ENCODE measurements at places on chromosomes 1 and 21. TPM values are rescaled to one million over a fixed set of nuclear protein-coding genes. Genes with fewer than 3 reads are reported as not detected.

GRCh38 chr1:16076031-16076864 lies 2.8 kb upstream of the FAM131C start:
- DNase-seq: no peak
- H3K27ac ChIP-seq: no peak overlapping the region
- H3K36me3 ChIP-seq: no peaks in the 10 kb centered on the region
- peaks cover 16% of the 10 kb centered on the region for H3K27me3 ChIP-seq

DNA sequence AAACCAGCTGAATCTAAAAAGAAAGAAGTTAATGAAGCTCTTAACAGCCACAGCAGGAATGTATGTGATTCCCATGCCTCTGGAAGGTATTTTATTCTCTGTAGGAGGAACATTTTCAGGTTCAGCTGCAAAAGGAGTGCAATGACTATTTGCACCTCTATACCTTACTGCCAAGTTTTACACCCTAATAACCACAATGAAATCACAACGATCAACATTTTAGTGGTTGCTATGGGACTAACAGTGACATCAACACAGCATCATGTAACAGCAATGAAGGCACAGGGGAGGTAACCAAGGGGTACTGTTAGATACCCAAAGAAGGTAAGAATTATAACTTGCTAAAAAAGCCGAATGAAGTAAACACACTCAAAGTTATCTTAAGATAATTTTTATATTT lies 116.3 kb upstream of the HP1BP3 start:
- no peak overlapping the region for H3K4me3 ChIP-seq
- H3K4me1 ChIP-seq: no peaks in the 10 kb centered on the region

DNA sequence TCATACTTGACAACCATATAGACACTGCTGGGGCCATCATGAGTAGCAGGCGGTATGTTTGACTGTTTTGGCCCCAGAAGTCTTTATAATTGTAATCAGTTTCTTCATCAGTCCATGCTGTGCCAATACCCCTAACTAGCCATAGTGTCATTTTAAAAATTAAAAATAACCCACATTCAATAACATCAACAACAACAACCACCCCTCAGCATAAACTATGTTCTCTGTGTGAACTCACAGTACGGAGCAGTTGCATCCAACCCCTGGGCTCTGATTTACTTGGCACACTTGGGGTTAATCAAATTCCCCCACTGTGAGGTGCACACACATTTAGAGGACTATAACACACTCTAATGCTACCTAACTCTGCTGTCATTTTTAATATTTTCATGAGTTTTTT lies 553.7 kb downstream of the USP25 start:
- no peak overlapping the region for H3K27ac ChIP-seq
- DNase-seq: no peak
- no peaks in the 10 kb centered on the region for H3K36me3 ChIP-seq
- no peaks in the 10 kb centered on the region for H3K27me3 ChIP-seq

DNA sequence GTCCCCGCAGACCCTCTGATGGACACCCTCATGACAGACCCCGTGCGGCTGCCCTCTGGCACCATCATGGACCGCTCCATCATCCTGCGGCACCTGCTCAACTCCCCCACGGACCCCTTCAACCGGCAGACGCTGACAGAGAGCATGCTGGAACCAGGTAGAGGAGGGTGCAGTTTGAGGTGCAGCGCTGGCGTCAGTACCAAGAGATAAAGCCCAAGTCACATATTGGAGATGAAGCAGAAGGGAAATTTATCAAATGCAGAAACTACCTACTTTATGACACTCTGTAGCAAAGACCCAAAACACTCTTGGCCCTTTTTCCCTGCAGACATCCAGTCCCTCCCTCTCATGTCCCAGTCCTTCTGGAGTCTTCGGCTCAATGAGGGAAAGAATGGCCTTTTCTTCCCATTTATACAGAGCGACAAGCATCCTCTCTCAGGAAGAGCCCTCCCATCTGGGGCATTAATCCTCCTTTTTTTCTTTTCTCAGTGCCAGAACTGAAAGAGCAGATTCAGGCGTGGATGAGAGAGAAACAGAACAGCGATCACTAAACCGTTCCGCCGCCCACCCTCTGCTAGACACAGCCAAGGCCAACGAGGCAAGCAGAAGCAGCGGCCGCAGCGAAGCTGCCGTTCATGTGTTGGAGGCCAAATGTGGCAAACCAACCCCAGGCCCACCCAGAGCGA lies 30.8 kb upstream of the KIF1B start:
- no peak overlapping the region for H3K27ac ChIP-seq
- peaks cover 18% of the 10 kb centered on the region for H3K36me3 ChIP-seq
- no peak overlapping the region for H3K4me3 ChIP-seq

Gene DR1
- 84.3 TPM for total RNA-seq

Gene AMPD1
- total RNA-seq: not detected

Gene DPT
- total RNA-seq: not detected

Gene UTS2
- total RNA-seq: 3.9 TPM

GRCh38 chr1:94111879-94112278 lies 9.1 kb downstream of the ABCA4 start:
- H3K36me3 ChIP-seq: no peaks in the 10 kb centered on the region
- DNase-seq: no peak
- H3K4me1 ChIP-seq: no peaks in the 10 kb centered on the region
- H3K4me3 ChIP-seq: no peak overlapping the region
- no peak overlapping the region for H3K27ac ChIP-seq
- peaks cover under 1% of the 10 kb centered on the region for H3K27me3 ChIP-seq

DNA sequence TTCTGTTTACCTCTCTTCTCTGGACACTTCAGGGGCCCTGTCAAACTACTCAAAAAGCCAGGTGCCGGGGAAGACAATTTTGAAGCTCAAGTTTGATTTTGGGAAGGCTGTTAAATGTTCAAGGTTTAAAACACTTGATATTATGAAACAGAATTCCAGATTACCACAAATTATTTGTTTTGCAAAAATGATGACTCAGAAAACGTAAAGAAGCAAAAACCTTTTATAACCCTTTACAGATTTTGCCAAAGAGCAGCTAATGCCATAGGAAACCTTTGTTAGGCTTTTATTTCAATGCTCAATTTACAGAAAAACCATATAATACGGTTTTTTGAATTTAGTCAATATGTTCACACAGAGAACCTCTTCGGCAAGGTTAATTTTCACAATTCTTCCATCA lies 593.4 kb upstream of the ZP4 start:
- no peaks in the 10 kb centered on the region for H3K27me3 ChIP-seq
- no peak overlapping the region for H3K4me3 ChIP-seq
- no peak for DNase-seq
- H3K4me1 ChIP-seq: no peaks in the 10 kb centered on the region
- H3K36me3 ChIP-seq: no peaks in the 10 kb centered on the region
- no peak overlapping the region for H3K27ac ChIP-seq

DNA sequence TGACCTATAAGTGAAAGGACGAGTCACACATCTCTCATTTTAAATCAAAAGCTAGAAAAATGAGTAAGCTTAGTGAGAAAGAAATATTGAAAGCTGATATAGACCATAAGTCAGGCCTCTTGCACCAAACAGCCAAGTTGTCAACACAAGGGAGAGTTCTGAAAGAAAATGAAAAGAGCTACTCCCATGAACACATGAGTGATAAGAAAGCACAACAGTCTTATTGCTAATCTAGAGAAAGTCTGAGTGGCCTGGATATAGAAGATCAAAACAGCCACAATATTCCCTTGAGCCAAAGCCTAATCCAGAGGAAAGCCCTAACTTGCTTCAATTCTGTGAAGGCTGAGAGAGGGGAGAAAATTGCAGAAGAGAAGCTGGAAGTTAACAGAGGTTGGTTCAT lies 175.0 kb downstream of the SMYD3 start:
- no peaks in the 10 kb centered on the region for H3K4me1 ChIP-seq
- no peak for DNase-seq
- H3K36me3 ChIP-seq: peaks cover 2% of the 10 kb centered on the region
- no peak overlapping the region for H3K4me3 ChIP-seq
- no peaks in the 10 kb centered on the region for H3K27me3 ChIP-seq

GRCh38 chr1:221200464-221200863 lies 321.2 kb downstream of the HLX start:
- H3K4me1 ChIP-seq: no peaks in the 10 kb centered on the region
- no peak overlapping the region for H3K4me3 ChIP-seq
- H3K36me3 ChIP-seq: no peaks in the 10 kb centered on the region
- no peaks in the 10 kb centered on the region for H3K27me3 ChIP-seq
- no peak overlapping the region for H3K27ac ChIP-seq

Gene ZNF648
- total RNA-seq: not detected

DNA sequence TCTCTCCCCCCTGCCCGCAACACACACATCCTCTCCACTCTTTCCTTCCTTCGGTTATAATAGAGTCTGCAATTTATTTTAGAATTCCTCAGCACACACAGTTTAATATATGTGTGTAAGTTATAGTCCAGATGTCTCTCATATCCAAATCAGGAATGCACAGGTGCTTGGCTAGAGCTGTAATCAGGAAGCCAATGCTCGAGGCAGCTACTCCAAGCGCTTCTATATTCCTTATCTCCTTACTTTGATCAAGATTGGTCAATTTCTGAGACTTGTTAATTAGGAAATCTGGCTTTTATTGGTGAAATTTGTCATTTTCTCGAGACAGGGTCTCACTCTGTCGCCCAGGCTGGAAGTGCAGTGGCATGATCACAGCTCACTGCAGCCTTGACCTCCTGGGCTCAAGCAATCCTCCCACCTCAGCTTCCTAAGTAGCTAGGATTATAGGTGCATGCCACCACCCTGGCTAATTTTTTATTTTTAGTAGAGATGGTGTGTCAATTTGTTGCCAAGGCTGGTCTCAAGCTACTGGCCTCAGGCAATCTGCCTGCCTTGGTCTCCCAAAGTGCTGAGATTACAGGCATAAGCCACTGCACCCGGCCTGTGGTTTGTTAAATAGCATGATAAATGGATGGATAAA lies 27.7 kb downstream of the RPL5 start:
- H3K27ac ChIP-seq: no peak overlapping the region
- DNase-seq: no peak
- H3K27me3 ChIP-seq: no peaks in the 10 kb centered on the region
- H3K36me3 ChIP-seq: no peaks in the 10 kb centered on the region

DNA sequence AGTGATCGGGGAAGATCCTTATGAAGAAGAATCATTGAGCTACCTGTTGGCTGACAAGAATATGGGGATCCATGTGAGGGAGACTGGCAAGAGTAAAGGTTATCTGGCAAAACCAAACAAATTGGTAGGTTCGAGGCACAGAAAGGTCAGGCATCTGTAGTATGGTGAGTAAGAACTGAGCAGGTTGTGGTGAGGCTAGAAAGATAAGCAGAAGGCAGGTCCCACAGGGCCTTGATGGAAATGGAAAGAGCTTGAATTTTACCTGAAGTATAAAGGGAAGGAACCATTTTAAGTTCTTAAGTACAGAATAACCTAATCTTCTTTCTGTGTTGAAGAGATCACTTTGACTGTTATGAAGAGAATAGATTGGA lies 11.1 kb downstream of the PTPRC start:
- peaks cover 12% of the 10 kb centered on the region for H3K4me1 ChIP-seq
- no peak overlapping the region for H3K4me3 ChIP-seq
- peaks cover 72% of the 10 kb centered on the region for H3K36me3 ChIP-seq
- peak; percentile 50 for DNase-seq
- H3K27me3 ChIP-seq: no peaks in the 10 kb centered on the region

Gene AADACL4
- not detected for total RNA-seq

- H3K36me3 ChIP-seq: no peaks in the 10 kb centered on the region
- no peak overlapping the region for H3K4me3 ChIP-seq
- DNase-seq: no peak
- H3K4me1 ChIP-seq: peaks cover 19% of the 10 kb centered on the region
Measured at GRCh38 chr1:26038477-26038876, 7.4 kb downstream of the SLC30A2 start.

- H3K4me1 ChIP-seq: no peaks in the 10 kb centered on the region
- no peak overlapping the region for H3K4me3 ChIP-seq
- H3K27ac ChIP-seq: no peak overlapping the region
- H3K36me3 ChIP-seq: no peaks in the 10 kb centered on the region
Measured at GRCh38 chr1:119822406-119822805, 11.1 kb upstream of the REG4 start.

DNA sequence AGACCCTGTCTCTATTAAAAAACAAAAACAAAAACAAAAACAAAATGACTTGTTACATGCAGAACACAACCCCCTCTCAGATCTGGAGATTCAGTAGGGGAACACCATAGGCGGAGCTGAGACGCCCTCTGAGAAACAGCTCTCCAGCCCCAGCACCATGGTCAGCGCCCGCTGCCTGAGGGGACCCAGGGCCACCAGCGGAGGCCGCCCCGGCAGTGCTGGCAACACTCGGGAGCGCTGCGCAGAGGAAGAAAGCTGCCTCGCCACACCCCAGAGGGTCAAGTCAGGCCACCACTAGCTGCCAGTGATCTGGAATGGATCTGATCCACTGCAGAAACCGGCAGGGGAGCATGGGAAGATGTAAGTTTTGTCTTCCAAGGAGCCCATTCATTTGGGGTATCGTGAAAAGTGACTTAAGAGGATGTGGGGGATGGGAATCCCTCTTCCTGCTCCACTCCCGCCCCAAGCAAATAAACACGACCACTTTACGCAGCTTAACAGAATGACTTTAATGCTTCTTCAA lies 3.1 kb downstream of the ACTA1 start:
- no peak for DNase-seq
- H3K4me1 ChIP-seq: peaks cover 16% of the 10 kb centered on the region
- H3K36me3 ChIP-seq: peaks cover 12% of the 10 kb centered on the region
- H3K4me3 ChIP-seq: no peak overlapping the region

Gene DMRTA2
- total RNA-seq: not detected

DNA sequence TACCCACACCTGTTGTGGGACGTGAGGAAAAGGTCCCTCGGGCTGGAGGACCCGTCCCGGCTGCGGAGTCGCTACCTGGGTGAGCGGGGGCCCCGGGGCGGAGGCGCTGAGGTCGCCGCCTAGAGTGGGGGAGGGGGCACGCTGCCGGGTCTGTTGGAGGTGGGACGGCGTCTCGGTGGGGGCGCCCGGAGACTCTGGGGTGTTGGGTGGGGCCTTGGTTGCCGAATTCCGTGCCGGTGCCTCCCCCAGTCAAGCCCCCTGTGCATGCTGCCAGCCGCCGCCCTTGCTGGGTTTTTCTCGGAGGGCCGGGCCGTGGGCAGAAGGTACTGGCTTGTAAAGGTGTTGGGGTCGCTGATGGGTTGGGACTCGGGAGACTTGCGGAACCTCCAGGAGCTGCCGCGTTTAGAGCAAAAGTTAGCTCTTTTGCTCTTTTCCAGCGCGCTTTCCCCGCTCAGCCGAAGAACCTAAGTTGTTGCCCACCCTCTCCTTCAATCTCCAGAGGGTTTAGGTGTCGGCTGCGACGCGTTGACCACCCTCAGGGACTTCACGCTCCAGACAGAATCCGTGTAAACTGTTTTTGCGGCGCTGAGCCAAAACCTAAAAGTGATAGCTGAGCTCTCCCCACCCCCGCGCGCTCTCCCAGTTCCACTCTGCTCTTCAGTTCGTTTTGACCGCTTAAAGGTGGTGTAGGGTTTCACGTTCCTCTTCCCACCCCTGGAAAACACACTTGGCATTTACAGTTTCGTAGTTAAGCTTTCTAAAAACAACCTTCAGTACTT lies at the start of gene MPC2:
TSS of gene MPC2 (minus strand) at position 143 of the 779 bp plus-strand sequence. CDS start 1,231 bp downstream, outside the sequence.
- H3K27ac ChIP-seq: peak within 1 kb of the TSS; percentile 95
- DNase-seq: peak; percentile 55
- no peaks in the 10 kb centered on the region for H3K36me3 ChIP-seq
- H3K4me1 ChIP-seq: peaks cover 8% of the 10 kb centered on the region
- no peaks in the 10 kb centered on the region for H3K27me3 ChIP-seq
- H3K4me3 ChIP-seq: peak within 1 kb of the TSS; percentile 90
